ENCODE measurements at places on chromosomes 4 and X. TPM values are rescaled to one million over a fixed set of nuclear protein-coding genes. Genes with fewer than 3 reads are reported as not detected.

The ADAM29 gene
- not detected for total RNA-seq

The AMMECR1 gene
- 18.9 TPM for total RNA-seq

The SHOX gene
- total RNA-seq, result 0.16 TPM

The CENPVL1 gene
- total RNA-seq, result not detected

The PCDH10 gene
- total RNA-seq, result 0.76 TPM

The HMGB3 gene
- 10.5 TPM for total RNA-seq

The ZNF630 gene
- total RNA-seq, result 2.9 TPM

The TCP11X2 gene
- total RNA-seq, result not detected

The PPEF2 gene
- not detected for total RNA-seq

The TIGD4 gene
- 0.24 TPM for total RNA-seq

The PSAPL1 gene
- total RNA-seq, result 268 TPM

DNA sequence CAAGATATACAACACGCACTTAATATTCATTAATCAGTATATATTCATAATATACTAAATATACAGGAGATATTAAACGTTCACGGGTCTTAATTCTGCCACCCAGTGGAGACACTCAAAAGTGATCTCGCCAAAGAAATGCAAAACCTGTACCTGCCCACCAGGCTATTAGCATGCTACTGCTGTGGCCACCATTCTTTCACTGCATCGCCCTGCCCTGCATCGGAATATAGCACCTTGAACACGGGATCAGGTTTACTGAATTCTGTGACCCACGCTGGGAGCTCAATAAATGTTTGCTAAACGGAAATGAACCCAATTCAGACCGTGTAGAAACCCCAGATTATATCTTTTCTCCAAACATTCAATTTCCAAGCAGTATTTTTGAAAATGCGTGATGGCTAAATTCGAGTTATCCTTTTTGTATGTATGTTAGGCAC is 840 bp upstream of the CLCN3 start:
- DNase-seq, result no peak

DNA sequence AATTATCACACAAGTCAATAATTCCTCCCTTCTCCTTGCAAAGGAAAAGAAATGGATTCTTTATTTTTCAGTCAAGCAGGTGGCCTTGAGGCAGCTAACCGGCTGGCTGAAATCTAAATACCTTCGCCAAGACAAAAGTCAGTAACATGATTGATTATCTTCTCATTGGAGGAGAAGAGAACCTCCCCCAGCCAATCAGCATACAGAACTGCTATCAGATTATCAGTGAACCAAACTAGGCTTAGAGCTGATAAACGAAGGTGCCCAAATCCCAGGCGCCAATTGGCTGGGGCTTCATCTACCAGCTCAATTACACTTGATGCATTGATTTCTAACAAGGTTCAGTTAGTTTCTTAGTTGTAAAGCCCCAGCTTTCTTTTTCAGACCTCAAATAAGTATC is 152.4 kb upstream of the NOCT start:
- DNase-seq, result no peak

DNA sequence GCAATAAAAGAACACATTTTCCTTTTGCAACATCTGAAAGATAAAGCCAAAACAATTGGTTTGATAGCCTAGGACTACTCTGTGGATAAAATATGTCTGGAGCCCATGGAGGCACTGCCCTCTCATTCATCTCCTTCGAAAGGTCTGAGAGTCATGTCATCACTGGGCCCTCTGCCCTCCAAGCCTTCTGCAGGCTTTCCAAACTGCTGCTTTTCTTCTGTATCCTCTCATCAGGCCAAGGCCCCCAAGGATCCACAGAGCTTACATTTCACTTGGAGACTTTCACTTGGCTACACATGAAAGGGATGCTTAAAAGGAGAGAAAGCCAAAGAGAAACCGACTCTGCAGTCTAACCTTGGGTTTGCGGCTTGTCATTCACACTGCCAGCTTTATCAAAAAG is 109.9 kb downstream of the SH3RF1 start:
- no peak for DNase-seq

DNA sequence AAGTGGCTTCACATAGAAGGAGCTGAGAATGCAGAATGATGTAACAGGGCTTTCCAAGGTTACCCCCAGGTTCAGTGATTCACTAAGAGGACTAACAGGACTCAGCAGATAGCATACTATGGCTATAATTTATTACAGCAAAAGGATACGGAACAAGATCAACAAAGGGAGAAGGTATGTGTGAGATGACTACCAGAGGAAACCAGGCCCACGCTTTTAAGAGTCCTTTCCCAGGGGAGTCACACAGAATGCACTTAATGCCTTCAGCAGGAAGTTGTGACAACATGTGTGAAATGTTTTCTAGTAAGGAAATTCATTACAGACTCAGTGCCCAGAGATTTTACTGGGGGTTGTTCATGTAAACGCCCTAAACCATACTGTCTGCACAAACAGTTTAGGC is 373.6 kb upstream of the MAGEB2 start:
- DNase-seq, result no peak

DNA sequence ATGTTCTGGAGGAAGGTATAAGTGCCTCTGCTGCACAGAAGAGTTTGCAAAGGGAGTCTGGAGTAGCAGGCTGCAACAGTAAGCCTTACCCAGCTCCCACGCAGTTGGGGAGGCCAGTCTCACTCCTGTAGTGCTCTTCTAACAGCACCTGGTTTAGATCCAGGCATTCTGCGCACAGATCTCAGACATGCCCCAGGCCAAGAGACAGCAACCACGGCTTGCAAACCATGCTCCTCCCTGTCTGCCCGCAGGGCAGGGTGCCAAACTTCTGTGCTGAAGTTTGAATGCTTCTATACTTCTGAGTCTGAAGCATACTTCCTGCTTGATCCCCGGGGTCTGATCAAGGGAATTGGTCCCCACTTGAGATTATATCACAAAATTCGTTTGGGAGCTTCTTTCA is 106.3 kb downstream of the LINC00632 start:
- DNase-seq, result no peak

DNA sequence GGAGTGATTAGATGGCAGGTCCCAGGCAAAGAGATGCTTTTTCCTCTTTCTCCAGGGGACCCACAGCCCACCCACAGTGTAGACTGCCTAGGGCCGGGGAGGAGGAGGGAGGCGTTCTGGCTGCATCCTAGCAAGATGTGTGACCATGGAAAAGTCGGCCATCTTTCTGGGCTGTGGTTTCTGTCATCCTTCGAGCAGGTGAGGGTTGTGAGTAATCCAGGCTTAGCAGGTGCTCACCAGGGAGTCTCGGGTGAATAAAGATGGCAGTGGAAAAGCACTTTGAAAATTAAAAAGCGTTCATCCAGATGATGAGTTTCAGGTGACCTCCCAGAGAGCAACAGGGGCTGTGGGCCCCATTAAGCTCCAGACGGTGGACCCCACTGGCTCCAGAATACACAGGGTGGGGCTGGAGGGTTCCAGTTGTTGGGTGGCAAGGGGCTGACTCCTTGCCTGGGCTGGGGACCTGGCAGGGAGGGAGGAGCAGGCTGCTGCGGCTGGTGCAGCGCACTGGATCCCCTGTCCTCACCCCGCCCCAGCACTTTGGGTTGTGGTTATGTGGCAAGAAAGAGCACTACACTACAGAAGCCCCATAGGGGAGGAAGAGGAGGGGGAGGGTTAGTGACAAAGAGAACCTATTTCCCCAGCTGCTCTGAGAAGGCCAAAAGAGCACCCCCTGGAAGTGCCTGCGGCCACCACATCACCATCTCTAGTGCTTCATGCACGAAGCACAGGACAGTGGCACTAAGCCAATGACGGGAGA is 23.7 kb downstream of the ELF4 start:
- DNase-seq, result no peak

GRCh38 chr4:43242606-43243005 is 350.1 kb downstream of the GRXCR1 start:
- DNase-seq, result no peak

DNA sequence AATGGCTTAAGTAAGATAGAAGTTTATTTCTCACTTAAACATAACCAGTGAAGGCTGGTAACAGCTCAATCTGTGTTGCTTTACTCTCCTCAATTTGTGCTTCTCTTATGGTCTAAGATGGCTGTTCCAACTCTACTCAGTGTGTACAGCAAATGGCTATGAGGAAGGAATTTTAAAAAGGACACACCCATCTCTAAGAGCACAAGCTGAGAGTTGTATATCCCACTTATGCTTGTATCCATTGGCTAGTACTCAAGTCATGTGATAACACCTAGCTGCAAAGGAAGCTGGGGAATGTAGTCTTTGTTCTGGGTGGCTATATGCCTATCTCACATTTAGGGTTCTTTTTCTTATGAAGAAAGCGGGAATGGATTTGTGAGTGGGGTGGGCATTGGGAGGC is 63.3 kb downstream of the GPAT3 start:
- DNase-seq, result no peak

DNA sequence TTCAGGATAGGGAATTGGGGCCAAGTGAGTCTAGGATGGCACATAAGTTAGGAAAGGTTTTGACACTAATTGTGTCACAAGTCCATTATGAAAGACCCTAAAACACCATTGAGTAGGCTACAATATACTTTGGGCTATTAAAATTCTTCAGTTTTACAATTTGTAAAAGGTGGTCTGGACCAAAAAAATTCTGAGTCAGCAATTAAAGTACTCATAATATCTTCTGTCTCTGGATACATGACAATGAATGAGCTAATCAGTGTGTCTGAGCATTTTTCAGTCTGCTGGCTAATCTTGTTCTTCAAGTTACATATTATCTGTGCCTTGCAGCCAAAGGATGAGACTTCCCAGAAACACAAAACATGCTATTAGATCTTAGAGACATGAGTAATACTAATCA is 14.3 kb downstream of the ARMCX1 start:
- DNase-seq, result no peak

- no peak for DNase-seq
Observed at GRCh38 chr4:45453258-45453853, 670.5 kb downstream of the GABRG1 start.

GRCh38 chr4:19478791-19479190 is 772.9 kb upstream of the SLIT2 start:
- no peak for DNase-seq

GRCh38 chr4:56689201-56689969 is 8.3 kb upstream of the HOPX start:
- DNase-seq, result no peak

- no peak for DNase-seq
Observed at GRCh38 chrX:725971-726370, 95.4 kb downstream of the SHOX start.

GRCh38 chr4:89110541-89110985 is 770 bp upstream of the TIGD2 start:
- no peak for DNase-seq

DNA sequence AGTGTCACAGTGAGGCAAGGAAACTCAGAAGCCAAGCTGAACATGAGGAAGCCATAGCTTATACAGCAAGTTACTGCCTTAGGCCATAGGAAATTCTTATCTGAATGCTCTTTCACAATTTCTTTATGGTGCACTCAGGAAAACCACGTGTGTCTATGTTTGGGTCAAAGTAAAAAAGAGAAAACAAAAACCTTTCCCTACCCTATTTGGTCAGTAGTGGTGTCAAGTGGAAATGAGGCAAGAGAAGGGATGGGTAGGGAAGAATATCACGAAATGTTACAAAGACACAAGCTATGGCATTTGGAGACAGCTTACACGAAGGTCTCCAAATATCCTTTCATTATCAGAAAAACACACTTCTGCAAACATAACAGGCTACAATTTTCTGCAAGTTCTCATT is 83.4 kb upstream of the INPP4B start:
- DNase-seq, result no peak

GRCh38 chr4:4440333-4441061 is 53.6 kb downstream of the NSG1 start:
- no peak for DNase-seq

DNA sequence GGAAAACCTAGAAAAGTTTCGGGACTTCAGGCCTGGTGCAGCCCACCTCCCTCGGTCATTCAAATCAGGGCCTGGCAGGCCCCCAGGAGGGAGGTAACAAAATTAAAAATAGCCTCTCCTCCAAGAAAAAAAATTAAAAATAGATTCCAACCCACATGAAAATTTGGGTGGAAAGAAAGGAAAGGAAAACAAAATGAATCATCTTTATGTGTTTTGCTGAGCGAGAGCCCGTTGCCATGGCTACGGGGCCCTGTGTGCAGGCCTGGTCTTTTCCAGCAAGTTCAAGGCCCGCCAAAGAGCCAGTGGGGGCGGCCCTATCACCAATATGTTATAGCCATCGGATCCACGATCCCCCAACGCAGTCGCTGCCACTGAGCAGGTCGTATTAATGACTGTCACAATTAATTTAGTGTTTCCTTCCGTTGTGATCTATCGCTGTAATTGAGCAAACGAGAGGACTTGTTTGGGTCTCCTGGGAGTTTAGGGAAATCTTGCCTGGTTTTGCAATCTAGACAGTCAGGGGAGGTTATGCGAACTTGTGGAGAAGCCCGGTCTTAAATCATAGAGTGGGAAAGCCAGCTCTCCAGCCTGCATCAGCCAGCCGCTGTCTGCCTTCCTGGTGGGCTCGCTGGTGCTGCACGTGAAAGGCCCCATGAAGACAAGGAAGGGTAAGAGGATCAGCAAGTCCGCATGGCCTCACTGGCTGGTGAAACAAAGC is 452.4 kb downstream of the BCOR start:
- no peak for DNase-seq

DNA sequence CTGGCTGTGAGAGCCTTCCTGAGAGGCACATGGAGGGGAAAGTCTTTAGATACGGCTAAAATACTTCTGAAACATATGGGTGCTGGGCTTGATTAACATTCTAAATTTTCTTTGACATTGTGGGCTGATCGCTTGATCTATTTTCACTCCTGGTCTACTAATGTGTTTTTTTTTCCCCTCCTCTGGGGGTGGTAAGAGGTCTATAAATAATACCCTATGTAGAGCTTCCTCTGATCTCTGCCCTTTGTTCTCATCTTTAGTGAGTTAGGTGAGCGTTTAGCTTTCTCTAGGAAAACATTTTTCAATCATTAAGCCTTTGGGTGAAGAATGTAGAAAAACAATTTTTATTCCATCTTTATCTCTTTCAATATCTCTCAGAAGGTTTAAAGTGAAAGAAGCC is 9.8 kb downstream of the SLC4A4 start:
- no peak for DNase-seq

GRCh38 chr4:31291238-31291637 is 571.1 kb downstream of the PCDH7 start:
- DNase-seq, result no peak

GRCh38 chr4:147560625-147561024 is 56.6 kb upstream of the TMEM184C start:
- no peak for DNase-seq

GRCh38 chrX:45083314-45083713 is 117.4 kb downstream of the DIPK2B start:
- no peak for DNase-seq

- no peak for DNase-seq
Observed at GRCh38 chr4:151729731-151730559, 30.9 kb downstream of the GATB start.

DNA sequence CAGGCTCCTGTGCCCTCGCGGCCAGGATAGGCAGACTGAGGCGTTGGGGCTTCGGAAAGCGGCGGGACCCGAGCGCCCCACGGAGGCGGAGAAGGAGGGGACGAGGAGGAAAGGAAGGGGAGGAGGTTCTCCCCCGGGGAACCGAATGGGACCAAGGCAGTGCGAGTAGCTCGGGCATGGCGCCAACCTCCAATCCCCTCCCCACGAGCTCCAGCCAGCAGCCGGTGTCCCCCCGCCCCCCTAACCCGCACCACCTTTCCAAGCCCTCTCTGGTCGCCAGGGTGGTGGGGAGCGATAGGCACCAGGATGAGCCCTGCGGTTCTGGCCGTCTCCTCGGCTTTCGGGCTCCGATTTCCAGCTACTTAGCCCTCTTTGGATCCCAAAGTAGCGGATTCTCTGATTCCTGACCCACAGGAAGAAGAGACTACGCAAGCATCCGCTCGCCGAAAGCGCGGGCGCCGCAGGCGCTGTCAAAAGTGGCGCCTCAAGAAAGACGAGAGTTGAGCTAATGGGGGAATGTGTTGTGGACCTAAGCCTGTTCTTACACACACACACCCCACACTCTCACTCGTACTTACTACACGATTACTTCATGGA is 15.2 kb upstream of the ZIC3 start:
- DNase-seq, result no peak

All from suprapubic skin (tissue), 4 donors.